ENCODE measurements at places on chromosomes 11 and 22.

GRCh38 chr22:37371491-37371890, 55.8 kb downstream of the ELFN2 start:
- ATAC-seq = no peak

DNA sequence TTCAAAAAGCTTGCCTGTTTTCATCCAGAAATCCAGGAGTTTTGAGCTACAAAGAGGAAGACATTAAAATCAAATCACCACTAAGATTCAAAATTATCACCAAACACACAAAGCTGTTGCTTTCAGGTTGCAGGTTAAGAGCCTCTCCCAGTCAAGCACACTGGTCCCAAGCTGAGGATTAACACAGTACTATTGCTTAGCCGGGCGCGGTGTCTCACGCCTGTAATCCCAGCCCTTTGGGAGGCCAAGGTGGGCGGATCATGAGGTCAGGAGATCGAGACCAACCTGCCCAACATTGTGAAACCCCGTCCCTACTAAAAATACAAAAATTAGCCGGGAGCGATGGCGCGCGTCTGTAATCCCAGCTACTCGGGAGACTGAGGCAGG, 1165.1 kb downstream of the LRRC4C start:
- ATAC-seq = no peak

GRCh38 chr11:61198948-61199523, 4.3 kb upstream of the PGA3 start:
- peak; percentile 59 for ATAC-seq

DNA sequence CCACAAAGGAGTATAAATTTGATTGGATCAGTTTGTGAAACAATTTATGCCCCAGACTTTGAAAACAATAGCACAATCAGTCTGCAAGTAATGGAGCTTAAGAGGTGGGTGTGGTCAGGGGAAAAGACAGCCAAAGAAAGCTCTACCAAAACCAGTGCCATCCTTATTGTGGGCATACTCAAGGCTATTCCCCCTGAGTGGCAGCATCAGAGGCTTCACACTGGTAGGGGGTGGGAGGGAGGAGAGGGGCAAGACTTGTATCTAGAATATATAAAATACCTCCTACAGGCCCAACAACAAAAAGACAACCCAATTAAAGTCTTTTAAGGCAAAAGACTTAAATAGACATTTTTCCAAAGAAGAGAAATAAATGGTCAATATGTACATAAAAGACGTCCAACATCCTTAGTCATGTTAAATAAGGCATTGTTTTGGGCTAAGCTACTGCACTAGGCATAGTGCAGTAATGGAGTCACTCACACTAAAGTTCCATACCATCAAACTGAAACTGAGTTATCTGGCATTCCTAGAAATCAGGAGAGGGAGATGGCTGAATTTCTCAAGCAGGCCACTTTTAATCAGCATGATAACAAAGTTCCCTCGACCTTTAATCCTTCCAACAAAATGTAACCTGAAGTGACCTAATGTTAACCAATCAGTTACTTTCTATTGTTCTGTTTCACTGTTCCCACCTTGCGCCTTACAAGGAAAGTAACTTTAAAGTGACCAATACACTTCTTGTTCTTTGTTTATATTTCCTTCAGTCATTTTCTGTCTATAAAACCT, 24.8 kb downstream of the NARS2 start:
- ATAC-seq = no peak

DNA sequence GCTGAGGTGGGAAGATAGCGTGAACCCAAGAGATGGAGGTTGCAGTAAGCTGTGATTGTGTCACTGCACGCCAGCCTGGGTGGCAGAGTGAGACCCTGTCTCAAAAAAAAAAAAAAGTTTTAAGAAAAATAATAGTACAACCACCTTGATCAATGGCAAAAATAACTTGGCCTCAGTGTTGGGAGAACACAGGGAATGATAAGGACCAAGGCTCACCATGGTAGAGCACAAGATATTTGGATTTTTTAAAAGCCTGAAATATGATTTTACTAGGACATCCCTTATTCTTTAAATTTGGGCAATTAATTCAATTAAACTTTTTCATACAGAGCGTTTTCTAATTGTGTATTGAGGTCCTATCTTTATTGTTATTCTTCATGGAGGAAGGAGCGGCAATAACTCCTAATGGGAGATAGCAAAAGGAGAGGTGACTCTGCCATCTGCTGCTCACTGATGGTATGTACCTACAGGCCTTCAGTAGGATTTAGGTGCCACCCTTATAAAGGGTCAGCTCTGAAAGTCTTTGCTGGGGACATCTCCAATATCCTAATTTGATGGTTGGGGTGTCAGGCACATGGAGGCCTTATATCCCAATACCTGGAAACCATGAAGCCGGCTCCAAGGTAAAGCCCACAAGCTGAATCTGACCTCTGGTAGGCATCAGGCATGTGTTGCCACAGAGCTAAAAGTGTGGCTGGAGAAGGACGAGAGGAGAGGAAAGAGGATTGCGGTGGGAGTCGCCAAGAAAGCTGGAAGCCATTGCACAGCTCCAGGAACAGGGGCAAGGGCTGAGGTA, 21.9 kb upstream of the POLD3 start:
- ATAC-seq = peak; percentile 56

GRCh38 chr11:2432628-2433071, 11.7 kb downstream of the TRPM5 start:
- ATAC-seq = no peak

- ATAC-seq = peak; percentile 93
Observed at GRCh38 chr22:49724893-49725489, 102.7 kb downstream of the BRD1 start.

GRCh38 chr11:8323161-8323935, 59.7 kb upstream of the LMO1 start:
- ATAC-seq = no peak

DNA sequence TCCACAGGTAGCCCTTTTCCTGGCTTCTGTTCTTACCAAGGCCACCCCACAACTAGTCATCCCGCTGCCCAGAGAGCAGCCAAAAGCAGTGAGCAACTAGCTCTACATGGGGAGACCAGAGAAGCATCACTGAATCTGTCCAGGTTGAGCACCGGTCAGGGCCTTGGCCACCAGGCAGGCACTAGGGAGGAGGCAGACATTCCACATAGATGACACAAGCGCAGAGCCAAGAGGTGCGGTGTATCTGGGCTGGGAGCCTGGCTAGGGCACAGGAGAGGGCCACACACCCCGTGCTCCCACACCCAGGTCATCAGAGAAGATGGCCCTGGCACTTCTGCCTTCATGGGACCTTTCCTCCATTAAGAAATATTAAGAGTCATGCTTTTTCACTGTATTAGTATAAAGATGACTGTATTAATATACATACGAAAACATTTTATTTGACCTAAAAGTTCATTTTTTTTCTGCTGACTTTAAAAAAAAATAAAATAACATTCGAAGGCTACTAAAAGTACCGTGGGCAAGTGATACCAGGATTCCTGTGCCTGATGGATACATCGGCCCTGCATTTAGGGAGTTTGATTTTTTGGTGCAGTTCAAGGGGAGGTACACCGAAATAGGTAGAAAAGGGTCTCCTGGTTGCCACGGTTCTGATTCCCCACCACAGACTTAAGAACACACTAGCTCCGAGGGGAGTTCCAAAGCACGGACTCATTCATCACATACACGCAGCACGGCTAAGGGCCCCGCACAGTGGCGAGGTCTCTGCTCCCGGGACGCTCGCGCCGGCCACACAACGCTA, 1.2 kb downstream of the DGCR2 start:
- ATAC-seq = no peak

DNA sequence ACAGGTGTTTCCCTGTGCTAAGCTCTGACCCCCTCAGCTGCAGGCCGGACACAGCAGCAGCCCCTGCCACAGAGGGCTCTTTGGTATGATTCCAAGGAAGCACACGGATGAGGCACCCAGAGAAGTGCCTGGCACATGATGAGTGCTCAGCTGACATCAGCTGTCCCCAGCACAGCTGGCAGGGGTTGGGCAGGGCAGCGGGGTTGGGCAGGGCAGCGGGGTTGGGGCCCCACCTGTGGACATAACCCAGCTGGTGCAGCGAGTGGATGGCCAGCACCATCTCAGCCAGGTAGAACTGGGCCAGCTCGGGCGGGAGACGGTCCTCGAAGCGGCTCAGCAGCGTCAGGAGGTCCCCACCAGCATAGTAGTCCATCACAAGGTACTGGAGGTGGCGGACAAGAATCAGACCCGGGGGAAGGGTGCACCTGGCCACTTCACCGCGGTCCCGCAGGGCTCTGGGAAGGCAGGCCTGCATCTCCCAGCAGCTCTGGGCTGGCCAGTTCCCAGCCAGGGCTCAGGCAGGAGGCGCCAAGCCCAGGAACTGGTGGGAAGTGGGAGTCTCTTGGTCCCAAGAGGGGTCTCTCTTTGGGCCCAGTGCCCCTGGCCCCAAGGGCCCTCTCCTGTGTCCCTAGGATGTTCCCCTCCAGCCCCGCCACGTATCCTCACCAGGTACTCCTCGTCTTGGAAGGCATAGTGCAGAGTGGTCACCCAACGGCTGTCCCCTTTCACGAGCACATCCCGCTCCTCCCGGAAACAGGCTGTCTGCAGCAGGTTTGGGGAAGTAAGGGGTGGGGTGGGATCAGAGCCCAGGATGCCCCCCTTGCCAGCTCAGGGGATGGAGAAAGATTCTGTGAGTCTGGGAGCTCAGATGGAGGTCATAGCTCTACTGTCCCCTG, 4.3 kb downstream of the CDC42BPG start:
- ATAC-seq = no peak

- ATAC-seq = peak; percentile 14
Observed at GRCh38 chr11:47160753-47161133, 15.9 kb downstream of the ARFGAP2 start.

GRCh38 chr22:40533712-40534378, 102.7 kb downstream of the MRTFA start:
- ATAC-seq = peak; percentile 82

GRCh38 chr11:44537679-44538078, 27.8 kb upstream of the CD82 start:
- ATAC-seq = no peak

DNA sequence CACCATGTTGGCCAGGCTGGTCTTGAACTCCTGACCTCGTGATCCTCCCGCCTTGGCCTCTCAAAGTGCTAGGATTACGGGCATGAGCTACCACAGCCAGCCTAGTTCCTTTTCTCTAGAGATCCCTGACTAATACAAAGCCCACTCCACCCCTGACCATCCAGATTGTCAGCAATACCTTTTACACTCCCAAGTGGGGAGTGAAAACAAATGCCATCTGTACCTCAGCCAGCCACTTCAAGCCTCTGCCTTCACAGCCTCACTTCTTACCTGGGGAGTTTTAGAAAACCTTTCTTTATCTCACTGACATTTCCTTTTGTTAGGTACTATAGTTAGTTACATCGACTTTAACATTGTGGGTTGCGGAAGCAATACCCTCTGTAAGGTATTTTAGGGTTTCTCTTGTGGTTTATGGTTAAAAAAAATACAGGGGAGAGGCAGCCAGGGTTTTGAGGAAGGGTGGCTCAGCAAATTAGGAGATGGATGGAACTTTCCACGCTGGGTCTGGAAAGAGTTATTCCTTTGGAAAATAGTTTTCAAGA, 8.9 kb downstream of the TOM1 start:
- no peak for ATAC-seq

DNA sequence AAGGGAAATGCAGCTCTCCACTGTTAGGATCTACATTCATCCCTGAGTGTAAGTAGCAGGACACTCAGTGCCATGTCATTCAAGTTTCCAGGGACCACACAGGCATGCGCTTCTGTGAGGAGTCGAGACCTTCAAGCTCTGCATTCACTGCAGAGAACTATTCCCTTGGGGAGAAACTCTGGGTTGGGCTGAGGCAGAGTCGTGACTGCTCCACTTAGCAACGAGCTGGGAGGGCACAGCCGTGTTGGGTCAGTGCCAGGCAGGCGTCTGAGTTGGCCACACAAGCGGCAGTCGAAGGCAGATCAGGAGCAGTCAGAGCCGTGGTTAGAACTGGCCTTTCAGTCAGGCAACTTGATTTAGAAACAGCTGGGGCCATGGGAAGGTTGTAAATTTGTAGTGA, 14.7 kb downstream of the MPEG1 start:
- no peak for ATAC-seq

DNA sequence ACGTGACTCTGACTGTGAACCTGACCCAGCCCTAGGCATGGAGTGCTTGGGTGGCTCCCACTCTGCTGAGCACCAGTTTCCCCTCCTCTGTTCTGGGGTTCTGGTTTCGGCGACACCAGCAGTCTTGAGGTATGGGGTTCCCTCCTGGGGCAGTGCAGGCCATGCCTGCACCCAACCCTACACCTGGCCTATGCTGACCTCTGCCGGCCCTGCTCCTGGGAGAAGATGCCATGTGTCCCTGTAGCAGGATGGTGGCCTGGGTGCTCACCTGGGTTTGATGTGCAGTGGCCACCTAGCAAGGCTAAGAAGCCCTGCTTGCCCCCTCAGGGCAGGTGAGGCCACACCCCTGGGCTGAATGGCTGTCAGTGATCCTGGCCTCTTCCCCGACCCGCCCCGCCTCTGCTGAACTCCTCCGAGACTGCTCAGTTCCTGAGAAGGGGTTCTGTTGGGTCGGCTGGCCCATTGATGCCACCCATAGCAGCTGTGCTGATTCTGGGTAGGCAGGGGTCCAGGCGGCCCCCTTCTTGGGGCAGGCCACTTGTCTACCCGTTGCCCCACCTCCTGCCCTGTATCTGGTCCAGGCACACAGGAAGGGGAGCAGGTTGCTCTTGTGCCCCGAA, 2.4 kb downstream of the ZDHHC8 start:
- ATAC-seq = no peak

DNA sequence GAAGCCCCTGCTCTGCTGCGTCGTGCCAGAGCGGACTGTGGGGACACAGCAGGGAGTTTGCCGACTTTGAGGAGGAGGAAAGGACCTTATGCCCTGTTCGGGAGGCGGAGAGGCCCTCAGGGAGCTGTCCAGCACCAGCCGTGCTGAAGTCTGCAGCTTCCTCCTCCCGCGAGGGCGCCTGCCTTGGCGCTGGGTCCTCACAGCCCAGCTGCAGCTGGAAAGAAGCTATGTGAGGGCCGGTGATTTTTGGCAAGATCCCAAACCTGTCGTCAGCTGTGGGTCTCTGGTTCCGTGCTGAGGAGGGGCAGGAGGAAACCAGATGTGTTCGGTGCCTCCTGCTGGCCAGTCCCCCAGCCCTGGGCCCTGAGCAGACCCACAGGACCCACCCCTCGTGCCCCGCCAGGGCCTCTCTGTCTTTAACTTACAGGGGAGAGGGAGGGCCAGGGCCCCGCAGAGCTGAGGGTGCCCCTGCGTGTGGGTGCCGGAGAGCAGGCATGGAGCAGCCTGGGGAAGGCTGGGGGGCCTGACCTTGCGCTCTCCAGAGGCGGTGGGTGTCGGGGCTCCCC, 12.0 kb downstream of the BRSK2 start:
- ATAC-seq = peak; percentile 34

GRCh38 chr11:57475671-57476046, 15.3 kb downstream of the RTN4RL2 start:
- ATAC-seq = no peak

DNA sequence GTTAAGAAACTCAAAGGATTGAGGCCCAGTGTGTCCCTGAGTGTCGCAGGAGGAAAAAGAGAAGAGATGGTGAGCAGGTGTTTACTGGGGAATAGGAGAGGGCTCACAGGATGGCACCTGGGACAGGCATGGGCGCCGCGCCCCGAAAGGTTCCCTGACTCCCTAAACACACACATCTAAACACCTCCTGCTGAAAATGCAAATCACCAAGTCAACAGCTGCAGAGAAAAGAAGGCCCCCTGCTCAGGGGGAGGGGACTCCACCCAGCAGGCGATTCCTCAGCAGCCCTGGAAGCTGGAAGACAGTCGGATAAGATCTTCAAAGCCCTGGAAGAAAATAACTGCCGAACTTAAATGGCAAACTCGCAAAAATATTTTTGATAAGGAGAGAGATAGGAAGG, 377.2 kb downstream of the BRD1 start:
- no peak for ATAC-seq

GRCh38 chr11:112777283-112777751, 183.9 kb upstream of the NCAM1 start:
- ATAC-seq = no peak

GRCh38 chr11:1111545-1112212, 37.0 kb downstream of the MUC2 start:
- ATAC-seq = no peak

All from activated T-helper 17 cell treated with anti-CD3 and anti-CD28 coated beads, Interleukin-2, amount 50 U/mL, for 72 hours (primary cell).